ENCODE measurements at places on chromosomes 2 and 18.
A peak's percentile ranks its signal among the peaks of the same experiment; 100 is the strongest.

DNA sequence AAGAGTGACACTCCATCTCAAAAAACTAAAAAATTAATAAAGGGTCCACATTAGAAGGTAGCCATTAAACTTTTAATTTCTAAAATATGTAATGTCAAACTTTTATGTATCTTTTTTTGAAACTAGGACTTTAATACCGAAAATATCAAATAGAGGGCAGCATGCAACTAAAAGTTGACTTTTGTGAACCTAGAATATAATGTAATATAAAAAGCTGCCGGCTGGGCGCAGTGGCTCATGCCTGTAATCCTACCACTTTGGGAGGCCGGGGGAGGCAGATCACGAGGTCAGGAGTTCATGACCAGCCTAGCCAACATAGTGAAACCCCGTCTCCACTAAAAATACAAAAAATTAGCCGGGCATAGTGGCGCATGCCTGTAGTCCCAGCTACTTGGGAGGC lies 62.8 kb downstream of the INO80D start:
- no peak for DNase-seq

DNA sequence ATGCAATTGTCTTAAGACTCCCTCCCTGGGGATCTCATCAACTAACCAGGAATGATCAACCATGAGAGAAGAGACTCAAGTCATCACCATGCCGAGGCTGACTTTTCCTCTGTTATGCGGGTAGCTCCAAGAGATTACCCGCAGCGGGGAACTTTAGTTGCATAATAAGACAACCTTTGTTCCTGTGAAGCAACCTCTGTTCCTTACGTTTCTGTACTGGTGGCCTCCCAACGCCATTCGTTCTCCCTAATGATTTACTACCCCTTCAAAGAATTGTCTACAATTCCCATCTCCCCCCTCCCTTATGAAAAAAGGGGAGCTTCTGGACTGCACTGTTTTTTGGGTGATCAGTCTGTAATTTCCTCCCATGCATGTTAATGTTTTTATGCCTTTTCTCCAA lies 66.1 kb upstream of the LRPPRC start:
- DNase-seq: no peak

DNA sequence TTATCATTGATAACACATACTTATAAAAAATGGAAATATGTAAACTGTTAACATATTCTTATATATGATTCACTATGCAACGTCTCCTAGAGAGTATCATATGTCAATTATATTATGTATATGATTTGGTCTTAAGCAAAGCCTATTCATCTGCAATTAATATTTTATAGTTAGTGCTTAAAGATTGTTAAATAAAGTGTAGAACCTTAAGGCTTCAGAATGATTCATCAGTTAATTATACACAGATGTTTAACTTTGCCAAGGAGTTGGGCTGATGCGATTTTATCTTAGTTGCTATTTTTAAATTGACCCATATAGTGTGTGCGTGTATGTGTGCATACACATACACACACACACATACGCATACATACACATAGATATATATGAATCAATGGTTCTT lies 323.1 kb downstream of the RBM43 start:
- DNase-seq: no peak

- DNase-seq: peak; percentile 99
Measured at GRCh38 chr2:219245148-219245898, at the start of the genes GLB1L and STK16. TSS of gene GLB1L (minus strand) at chr2:219245444. CDS start at chr2:219243573, 1,871 bp downstream. TSS of gene STK16 (plus strand) at chr2:219245479. CDS start at chr2:219246000, 521 bp downstream.

GRCh38 chr2:103232865-103233264 lies 471.0 kb downstream of the TMEM182 start:
- DNase-seq: no peak

DNA sequence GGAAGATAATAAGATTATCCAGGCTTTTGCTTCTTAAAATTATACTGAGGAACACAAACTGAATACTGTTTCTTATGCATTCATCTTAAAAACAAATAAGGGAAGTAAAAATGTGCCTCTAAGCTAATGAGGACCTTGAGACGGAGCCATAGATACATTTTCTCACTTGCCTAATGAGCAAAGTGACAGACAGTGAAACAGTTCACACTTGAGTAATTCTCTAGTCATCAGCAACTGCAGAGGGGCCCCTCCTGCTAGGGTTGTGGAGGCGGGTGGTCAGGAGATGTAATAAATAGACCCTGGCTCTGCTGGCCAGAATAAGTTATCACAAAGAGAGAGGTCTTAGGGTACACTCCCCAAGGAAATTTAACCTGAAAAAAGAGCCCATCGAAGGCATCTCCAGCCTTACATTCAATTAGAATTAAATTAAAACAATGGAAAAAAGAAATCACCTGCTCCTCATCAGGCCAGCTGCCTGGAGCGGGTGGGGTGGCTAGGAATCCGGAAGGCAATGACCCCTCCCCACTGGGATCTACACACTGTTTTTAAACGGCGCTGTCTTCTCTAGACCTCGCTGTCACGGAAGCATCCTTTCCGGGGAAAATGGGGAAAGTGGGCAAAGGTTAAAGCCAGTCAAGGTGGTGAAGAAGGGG lies 32.6 kb upstream of the INSIG2 start:
- no peak for DNase-seq

GRCh38 chr18:6719910-6720683 lies 9.4 kb upstream of the ARHGAP28 start:
- DNase-seq: no peak

GRCh38 chr2:143776526-143777297 lies 647.5 kb downstream of the ARHGAP15 start:
- DNase-seq: no peak

GRCh38 chr2:8304821-8305766 lies 376.8 kb upstream of the ID2 start:
- DNase-seq: no peak

DNA sequence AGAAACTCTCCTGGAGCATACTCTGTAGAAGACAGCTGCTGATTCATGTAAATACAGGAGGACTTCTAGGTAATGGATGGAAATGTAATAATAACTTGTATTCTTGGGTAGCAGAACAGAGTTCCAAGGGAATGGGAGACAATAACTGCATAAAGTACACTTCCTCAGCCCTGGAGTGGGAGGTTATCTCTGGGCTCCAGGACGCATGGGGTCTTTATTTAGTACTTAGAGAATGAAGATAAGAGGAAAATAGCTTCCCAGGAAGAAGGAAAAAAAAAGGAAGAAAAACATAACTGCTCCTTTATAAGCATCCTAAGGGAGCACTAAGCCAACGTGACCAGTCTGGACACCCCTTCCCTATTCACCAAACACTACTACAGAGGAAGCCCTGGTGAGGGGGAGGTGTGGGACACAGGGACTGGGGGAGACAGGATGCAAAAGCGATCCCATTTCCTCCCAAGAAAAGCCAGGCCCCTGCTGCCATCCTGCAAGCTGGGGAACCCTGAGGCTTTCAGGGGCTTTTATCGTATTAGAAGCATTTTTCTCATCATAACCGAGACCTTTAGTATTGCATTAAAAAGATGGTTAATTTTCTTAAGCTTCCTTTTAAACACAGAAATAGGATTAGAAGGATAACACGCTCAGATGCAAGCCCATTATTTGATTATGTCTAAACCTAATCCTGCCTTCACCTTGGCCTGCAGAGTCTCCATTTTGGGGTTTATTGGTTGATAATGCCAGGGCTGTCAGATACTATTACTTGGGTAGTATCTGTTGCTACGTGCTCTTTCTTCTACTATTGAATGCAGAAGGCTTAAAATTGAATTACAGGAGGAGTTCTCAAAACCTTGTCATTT lies 78.5 kb downstream of the KLF7 start:
- DNase-seq: no peak

- no peak for DNase-seq
Measured at GRCh38 chr2:20797096-20797495, 25.8 kb downstream of the LDAH start.

DNA sequence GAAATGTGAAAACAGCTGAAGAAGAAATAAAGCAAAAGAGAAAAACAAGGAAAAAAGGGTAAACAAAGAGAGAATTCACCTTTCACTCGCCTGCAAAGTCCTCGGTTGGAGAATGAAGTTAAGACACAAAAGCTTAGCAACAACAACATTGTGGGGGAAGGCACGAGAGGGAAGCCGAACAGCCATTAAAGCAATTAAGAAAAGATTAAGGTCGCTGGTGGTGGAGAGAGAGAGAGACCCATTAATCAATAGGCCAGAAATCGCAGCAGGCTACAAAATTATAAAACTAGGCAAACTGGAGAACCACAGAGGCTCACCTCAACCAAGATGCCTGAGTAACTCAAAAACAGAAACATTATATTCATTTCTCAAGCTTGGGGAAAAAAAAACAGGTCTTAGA lies 120.0 kb upstream of the SIX3 start:
- DNase-seq: no peak

DNA sequence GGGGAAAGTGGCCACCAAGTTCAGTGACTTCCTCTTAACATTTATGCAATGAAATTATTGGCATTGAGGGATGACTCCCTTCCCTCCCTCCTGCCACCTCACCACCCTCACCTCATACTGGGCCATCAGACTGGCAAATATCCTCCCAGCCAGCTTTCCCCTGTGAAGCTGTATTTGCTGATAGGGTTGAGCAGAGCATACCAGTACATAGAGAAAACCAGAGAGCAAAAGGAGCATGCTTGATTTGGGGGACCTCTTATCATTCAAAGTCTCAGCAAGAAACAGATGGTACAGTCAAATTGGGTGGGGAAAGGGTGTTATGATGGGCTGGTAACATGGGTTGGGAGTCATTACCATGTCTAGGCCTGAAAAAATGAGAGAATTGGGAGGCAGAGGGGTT lies 19.1 kb upstream of the B3GNT2 start:
- no peak for DNase-seq

- no peak for DNase-seq
Measured at GRCh38 chr18:36493349-36494159, 196.0 kb downstream of the FHOD3 start.

GRCh38 chr2:118292991-118293390 lies 204.7 kb downstream of the INSIG2 start:
- no peak for DNase-seq

DNA sequence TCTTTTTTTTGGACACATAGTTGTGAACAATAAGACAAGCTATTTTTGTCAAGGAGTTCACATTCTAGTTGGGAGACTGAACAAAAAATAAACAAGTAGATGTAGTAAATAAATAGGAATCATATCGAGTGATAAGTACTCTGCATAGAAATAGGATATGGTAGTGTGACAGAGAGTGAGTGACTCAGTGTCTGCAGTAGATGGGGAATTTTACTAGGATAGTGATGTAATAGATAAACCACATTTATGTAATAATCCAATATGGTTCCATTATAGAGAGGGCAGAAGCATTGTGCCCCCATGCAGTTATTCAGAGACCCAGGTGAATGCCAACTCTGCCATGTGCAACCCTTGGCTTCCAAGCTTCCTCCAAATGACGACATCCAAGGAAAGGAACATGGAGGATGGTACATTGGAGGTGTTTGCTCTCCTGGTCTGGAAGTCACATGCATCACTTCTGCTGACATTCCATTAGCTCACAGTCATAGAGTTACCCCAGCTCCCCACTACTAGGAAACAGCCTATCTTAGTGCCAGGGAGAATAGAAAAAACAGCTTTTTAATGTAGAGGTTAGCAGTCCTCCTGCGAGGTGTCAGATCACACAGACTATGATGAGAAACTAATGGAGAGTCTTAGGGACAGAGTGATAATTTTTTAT lies 595.4 kb downstream of the NYAP2 start:
- no peak for DNase-seq

GRCh38 chr2:101743288-101743687 lies 45.8 kb downstream of the MAP4K4 start:
- DNase-seq: no peak

GRCh38 chr2:204781941-204782340 lies 236.7 kb downstream of the PARD3B start:
- no peak for DNase-seq

DNA sequence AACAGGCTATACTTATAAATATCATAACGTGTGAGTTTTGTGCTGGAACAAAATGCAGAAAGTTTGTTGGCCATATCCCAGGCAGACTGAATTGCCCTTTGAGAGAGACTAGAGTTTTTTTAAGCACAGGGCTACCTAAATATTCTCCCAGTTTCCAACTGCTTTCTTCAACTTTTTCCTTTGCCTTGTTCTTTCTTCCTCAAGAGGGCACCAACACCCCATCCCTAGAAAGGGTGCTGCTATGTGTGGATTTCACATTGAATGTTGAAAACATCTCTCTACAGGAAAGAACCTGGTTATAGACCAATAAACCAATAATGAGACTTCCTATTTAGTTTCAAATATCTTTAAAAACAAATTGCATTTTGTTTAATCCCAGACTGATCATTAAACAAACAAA lies 87.9 kb downstream of the ICOS start:
- peak; percentile 88 for DNase-seq

DNA sequence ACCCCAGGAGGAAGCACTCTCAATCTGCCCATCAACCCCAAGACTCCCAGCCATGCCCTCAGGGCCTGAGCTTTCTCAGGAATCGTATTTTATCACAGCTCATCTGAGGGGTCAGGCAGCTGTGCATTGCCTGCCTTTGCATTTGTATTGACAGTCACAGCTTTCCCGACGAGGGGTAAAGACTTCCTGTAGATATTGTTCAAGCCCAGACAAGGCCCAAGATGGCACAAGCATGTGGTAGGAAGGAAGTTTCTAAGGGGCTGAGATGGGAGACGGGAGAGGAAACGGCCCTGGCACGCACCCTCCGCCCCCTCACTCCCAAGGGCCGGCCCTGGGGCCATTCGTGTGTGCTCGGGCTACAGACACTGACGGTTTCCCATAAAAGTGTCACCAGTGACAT lies 34.2 kb upstream of the PRLH start:
- no peak for DNase-seq

GRCh38 chr2:128315122-128315828 lies 3.4 kb downstream of the HS6ST1 start:
- peak; percentile 88 for DNase-seq

DNA sequence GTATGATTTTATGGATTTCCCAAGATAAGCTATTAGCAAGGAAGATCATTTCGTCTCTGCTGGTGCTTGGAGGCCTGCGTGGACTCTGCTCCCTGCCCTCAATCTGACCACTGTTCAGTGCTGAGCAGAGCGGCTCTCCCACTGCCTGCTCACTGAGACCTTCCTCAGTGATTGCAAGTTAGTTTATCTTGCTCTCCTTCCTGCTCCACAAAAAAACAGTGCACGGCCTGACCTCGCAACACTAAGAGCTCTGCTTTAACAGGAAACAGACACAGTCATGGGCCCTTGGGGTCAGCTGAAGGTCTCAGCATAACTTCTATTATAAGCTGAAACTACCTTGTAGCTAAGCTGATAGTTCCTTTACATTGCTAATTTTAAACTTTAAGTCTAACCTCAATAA lies 53.1 kb downstream of the PRELID3A start:
- no peak for DNase-seq

GRCh38 chr2:138997346-138997745 lies 217.2 kb upstream of the NXPH2 start:
- DNase-seq: no peak

DNA sequence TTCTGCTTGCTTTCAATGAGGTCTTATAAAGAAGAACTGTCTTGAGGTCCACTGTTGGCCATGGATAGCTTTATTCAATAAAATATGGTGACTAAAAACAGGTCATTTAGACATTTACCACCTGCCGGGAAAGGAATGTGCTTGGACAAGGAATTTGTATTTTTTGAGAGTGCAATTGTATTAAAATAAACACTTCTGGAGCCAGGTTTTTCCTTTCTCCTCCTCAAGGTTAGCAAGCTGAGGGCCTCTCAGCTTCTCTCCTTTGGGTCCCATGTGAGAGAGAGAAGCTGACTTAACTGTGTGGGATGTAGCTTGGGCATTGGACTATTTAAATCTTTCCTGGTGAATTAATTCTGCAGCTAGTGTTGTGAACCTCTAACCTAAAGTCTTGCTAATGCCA lies 321.0 kb downstream of the MEIS1 start:
- DNase-seq: no peak

- DNase-seq: no peak
Measured at GRCh38 chr2:83015900-83016299, 1443.2 kb downstream of the SUCLG1 start.

GRCh38 chr2:180443888-180444287 lies 436.8 kb upstream of the CWC22 start:
- DNase-seq: no peak

All from esophagus muscularis mucosa (tissue), 4 donors.